ENCODE measurements at places on chromosomes 3 and 15.

GRCh38 chr3:28226020-28226419, 15.4 kb upstream of the CMC1 start:
- DNase-seq = no peak

- no peak for DNase-seq
These were observed 24.2 kb downstream of the ATP13A4 start for GRCh38 chr3:193530231-193531165.

- no peak for DNase-seq
These were observed 146.6 kb upstream of the NR2F2 start for GRCh38 chr15:96183867-96184266.

GRCh38 chr3:57856675-57857074, 100.6 kb downstream of the SLMAP start:
- no peak for DNase-seq

DNA sequence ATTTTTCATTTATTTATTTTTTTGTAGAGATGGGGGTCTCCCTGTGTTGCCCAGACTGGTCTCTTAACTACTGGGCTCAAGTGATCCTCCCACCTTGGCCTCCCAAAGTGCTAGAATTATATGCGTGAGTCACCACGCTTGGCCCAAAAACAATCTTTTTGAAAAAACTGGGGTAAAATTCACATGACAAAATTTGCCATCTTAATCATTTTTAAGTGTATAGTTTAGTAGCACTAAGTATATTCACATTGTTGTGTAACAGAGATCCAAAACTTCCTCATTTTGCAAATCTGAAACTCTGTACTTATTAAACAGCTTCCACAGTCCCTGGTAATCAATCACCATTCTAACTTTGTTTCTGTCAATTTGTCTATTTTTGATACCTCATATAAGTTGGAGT, 5.2 kb downstream of the SNX1 start:
- no peak for DNase-seq

DNA sequence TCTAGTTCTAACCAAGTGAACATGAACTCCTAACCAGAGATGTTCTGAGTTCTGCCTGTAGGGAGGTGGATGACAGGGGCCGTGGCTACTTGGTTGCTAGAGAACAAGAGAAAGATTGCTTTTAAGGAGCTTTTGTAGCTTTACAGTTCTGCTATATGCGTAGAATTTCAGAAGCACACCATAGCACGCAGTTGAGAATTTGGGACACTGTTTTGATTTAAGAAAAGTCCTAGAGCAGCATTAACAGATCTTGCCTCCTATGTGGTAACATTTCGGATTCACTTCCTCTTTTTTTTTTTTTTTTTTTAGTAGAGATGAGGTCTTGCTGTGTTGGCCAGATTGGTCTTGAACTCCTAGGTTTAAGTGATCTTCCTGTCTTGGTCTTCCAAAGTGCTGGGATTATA, 181.7 kb downstream of the TCF12 start:
- DNase-seq = no peak

All from HS-5 (cell line).